Liver (tissue), 10 donors: ENCODE measurements at places on chromosomes 6 and 20.

DNA sequence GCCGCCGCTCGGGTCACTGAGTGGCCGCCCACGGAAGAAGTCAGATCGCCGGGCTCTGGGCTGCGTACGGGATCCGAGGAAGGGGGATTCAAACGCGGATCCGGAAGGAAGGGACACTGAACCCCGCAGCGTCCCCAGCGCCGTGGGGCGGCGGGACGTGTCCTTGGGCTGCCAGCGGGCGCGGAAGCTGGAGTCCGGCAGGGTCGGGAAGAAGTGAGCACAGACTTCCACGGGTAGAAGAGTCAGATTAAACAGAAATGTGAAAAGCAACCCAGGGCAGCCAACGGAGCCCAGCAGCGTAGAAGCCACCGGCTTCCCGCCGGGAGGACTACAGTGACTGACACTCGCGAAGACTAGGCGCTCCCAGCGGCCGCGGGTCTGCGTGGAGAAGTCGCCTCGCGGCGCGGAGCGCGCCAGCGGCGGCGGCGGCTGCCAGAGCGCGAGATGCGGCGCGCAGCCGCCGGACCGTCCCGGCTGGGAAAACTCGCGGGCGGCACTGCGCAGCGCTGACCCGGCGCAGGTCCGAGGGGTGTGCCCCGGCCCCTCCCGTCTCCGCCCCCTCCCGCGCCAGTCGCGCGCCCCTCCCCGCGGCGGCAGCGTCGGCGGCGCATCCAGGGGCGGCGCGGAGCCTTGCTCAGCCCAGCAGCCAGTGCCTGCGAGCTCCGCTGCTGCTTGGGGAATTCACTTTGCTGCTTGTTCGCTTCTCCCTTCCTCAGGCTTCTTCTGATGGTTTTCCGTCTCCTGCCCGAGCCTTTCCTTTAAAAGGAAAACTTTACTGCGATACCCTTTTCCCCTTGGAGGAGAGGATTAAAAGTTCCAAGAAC lies at the start of gene SAMD5:
TSS of gene SAMD5 (plus strand) at position 649 of the 824 bp plus-strand sequence. CDS start 239 bp downstream, outside the sequence.
- peak; percentile 37 for DNase-seq

DNA sequence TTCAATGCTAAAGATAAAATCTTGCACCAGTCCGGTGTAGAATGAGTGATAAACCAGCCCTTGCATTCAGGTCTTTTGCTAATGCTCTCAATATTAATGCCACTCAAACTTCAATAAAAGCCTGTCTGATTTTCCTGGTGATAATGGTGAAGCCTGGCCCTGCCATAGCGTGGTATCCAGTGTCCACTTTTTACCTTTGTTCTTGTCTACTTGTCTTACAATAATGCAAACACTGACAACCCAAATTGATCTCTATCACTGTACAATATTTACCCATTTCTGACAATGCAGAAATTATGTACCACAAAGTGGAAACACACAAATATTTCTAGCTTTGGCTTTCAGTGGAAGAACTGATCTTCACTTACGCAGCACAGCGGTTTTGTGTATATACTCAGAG lies 189.1 kb downstream of the ZDHHC14 start:
- DNase-seq, result no peak

- no peak for DNase-seq
Measured at GRCh38 chr20:49503176-49503575, 20.7 kb upstream of the KCNB1 start.

DNA sequence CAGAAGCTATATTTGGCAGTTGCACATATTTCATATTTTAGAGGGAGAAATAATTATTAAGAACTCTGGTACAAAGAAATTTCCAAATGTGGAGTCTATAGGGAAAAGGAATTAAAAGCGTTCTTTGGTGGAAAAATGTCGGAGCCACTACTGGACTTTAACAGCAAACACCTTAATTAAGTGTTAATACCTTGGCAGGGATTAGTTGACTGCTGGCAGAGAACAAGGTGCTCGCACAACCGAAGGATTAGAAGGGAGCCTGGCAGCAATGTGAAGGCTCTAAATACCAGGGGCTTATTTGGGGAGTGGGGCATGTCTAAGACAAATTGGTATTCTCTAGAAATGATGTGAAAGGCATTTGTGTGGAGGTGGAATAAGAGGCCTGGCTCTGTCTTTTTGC lies 98.9 kb downstream of the PAK5 start:
- no peak for DNase-seq

DNA sequence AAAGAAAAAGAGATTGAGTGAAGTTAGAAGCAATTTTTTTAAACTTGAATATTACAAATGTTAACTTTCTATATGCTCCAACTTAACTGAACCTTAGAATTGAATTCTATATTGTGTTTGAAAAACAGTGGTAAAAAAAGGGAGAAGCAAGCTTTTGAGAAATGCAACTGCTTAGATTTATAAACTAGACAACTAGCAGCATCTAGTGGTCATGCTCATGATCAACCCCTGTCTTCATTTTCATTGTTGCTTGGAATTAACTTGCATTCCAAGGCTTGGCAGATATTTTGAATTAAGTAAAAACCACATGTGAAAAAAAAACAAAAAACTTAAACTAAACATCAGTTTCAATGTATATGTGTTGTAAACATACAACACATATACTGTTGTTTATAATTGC lies 113.1 kb downstream of the C6orf58 start:
- no peak for DNase-seq

DNA sequence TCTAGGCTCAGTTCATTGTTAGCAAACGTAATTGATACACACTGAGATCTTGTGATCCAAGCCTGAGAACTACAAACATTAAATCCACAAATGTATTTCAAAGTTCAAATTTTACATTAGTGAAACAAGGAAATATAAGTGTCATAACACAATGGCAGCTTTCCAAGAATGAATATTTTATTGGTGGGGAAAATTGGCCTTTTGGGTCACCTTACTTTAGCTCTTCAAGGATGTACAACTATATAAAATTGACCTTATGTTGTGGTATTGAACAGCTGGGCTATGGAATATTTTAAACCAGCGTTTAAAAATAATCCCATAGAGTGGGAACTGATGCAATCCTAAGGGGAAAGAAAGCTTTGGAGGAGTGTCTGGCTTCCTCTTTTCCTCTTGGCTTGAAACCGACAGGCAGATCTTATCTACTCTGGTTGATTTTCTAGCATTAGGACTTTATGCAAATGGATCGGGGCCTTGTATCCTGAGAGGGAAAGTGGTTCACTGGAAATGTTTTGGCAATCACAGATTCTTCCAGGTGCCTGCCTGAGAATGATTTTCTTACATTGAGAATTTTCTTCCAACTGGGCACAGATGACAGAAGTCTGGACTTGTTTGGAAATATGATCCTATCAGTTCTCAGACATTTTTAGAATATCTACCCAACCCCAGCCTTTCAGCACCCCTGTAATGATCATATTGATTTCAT lies 184.8 kb upstream of the ECI2 start:
- DNase-seq, result no peak

DNA sequence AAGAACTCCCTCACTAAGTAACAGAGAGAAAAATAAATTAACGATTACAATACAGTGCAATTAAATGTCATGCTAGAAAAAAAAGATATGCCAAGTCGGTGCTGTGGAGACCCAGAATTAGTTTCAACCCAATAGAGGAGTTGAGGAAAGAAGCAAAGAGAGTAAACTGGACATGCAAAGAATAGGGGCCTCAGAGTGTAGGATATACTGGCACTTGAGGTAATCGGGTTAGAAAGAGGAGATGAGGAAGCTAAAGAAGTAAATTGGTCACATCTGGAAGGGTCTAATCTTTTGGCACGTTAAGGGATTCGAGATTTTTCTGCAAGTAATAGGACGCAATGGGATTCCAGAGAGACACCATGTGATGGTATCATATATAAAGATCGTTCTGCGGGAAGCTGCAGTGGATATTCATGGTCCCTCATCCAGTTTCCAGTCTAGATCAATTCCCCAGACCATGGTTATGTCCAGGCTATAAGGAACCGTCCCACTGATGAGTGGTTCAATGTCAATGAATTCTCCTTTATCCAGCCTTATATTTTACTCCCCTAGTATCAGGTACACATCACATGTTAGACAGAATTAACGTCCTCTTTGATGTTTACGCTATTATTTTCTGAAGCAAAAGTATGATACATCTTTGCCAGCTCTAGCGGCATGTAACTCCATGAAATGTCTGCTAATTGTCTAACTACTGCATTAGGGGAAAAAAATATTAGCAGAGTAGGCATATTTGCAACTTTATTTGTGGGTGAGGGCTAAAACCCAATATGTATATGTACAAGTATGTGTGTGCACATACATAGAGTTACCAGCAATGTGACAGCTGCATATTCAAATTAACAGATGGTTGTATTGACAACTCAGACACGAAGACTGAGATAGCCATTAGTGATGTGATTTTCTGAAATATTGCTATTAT lies 1.1 kb upstream of the TBC1D32 start:
- DNase-seq, result no peak

DNA sequence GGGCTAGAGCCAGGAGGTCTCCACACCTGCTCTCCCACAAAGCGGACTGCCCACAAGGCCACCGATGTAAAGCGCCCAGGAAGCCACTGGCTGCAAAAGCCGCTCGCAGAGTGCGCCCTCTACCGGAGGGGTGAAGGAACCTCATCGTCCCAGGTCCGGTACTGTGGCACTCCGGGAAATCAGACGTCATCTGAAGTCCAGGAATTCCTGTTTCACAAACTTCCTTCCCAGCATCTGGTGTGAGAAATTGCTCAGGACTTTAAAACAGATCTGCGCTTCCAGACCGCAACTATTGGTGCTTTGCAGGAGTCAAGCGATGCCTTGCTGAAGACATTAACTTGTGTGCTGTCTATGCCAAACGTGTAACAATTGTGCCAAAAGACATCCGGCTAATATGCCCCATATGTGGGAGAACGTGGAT lies 115.1 kb upstream of the ARID1B start:
- DNase-seq, result peak; percentile 78

GRCh38 chr20:40808936-40809335 lies 119.9 kb upstream of the MAFB start:
- DNase-seq, result no peak

DNA sequence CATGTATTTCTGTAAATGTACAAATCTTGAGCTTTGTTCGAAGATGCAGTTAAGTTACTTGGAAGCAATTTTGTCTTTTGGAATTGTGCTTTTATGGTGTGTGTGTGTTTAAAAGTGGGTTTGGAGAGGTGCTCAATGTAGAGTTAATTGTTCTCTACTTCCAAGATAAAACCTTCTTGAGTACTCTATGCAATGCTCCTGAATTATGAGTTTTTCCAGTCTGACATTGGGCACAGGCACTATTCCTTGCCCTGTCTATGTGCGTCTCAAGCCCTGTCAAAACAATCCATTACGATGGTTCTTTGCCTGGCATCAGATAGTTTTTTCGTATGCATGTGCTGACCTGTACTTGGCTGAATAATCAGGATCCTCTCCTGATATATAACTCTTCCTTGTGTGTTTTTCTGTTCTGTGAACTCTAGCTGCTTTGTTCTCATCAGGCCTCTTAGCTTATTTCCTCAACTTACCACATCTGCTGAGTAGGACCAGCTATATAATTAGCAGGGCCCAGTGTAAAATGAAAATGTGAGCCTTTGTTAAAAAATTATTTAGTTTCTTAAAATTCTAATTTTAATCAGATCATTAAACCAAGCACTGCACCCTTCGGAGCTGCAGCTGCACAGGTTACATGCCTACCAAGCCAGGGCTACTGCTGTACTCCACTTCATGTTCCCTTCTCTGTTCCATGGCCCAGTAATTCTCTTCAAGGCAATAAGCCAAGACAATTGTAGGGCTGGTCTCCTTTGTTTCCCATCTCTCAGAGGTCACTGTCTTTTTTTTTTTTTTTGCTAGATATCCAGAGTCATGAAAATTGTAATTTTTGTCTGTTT lies 160.1 kb downstream of the ZFAND3 start:
- no peak for DNase-seq

- DNase-seq, result no peak
Measured at GRCh38 chr6:155530219-155530834, 74.7 kb upstream of the NOX3 start.

- DNase-seq, result no peak
Measured at GRCh38 chr6:41352907-41353306, 17.5 kb downstream of the NCR2 start.

GRCh38 chr6:154488248-154488593 lies 22.3 kb downstream of the CNKSR3 start:
- DNase-seq, result no peak

DNA sequence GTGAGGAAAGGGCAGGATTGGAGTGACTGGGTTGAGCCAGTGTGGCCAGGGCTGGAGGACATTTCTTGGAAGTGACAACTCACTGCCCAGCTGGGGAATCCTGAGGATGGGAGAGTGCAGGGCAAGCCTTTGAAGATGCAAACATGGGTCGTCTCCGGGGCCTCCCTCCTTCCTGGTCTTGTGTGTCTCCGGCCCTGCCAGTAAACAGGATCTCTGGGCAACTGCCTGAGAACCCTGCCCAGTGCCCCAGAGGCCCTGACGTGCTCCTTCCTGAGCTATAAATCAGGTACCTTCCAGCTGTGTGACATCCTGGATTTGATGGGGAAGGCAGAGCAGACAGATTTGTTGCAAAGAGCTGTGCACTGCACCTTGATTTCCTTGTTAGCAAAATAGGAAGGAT lies 12.9 kb upstream of the TCF15 start:
- no peak for DNase-seq

DNA sequence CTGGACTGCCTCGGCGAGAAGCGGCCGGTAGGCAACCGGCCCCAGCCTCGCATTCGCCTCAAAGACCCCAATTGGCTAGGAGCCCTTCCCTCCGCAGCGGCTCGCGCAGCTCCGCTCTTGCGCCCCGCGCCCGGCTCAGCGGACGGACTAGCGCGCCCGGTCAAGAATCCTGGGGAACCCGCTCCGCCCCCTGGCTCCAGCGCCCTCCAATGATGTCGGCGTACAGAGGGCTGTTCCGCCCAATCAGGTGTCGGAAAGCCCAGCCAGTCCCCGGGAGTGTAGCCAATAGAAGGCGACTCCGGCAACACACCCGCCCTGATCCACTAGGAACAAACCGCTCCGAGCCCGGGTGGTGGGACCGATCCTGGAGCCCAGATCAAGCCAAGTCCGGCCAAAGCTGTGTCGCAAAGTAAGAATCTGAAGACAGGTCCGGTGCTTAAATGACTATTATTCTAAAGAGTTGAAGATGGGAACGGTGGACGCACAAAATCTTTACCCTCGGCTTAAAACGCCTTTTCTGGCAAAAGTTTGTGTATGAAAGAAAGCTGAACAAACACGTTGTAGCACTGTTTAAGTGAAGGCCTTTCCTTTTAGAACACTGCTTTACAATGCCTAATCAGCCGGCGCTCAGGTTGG lies 132.2 kb downstream of the OGFRL1 start:
- peak; percentile 81 for DNase-seq
